CD8-positive, alpha-beta memory T cell (primary cell): ENCODE measurements at places on chromosomes 5 and 9. TPM values are rescaled to one million over a fixed set of nuclear protein-coding genes. Genes with fewer than 3 reads are reported as not detected.

Gene COX7C
- polyA plus RNA-seq, result 727 TPM

Gene EMB
- polyA plus RNA-seq, result 220 TPM

Gene AK1
- polyA plus RNA-seq, result 0.23 TPM

DNA sequence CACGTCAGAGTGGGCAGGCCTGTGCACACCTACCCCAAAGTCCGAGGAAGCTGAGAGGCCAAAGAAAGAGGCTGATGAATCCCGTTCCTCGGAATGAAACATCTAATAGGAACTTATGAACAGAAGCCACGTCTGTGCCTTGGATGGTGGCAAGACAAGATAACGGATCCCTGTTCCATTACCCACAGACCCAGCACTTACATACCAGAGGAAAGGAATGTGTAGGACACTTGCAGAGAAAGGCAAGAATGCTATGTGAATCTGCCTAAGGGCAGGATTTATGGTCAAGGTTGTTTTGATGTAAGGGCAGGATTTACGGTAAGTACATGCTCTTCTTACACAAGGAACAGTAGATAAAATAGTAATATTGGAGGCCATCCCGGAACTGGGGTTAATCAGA, 93.2 kb downstream of the WDR41 start:
- no peak for DNase-seq

GRCh38 chr5:124907098-124907644, 160.7 kb upstream of the ZNF608 start:
- no peak for DNase-seq
